ENCODE measurements at places on chromosomes 4 and X.
A peak's percentile ranks its signal among the peaks of the same experiment; 100 is the strongest.

GRCh38 chr4:29311247-29311646 lies 1408.9 kb upstream of the PCDH7 start:
- DNase-seq: peak; percentile 12

DNA sequence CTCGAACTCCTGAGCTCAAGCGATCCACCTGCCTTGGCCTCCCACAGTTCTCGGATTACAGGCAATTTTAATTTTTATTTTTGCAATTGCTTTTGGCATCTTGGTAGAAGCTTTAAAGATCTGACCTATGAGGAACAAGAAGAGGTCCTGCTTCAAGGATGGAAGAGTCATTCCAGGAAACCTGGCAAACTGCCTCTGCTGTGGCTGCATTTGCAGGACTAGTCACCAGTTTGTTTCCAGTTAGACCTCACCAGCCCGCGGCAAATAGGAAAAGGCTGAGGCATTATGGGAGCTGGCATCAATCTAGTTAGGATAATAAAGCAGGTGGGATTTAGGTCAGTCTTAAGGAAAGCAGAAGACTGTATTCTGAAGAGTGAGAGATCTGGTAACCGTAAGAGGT lies 51.9 kb upstream of the LAS1L start:
- DNase-seq: peak; percentile 22

DNA sequence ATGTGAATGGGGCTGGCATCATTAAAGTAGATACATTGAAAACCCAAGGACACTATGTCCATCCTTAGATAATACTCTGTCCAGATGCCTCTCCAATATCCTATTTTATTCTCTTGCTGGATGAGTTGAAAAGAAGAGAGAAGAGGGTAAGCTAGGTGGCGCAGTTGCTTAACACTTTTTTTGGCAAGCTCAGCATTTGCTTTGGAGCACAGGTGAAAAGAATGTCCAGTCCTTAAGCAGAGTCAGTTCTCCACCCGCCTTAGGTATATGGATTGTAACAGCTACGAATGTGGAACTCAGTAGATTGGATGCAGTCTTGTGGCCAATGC lies 208.4 kb downstream of the NWD2 start:
- DNase-seq: peak; percentile 63

DNA sequence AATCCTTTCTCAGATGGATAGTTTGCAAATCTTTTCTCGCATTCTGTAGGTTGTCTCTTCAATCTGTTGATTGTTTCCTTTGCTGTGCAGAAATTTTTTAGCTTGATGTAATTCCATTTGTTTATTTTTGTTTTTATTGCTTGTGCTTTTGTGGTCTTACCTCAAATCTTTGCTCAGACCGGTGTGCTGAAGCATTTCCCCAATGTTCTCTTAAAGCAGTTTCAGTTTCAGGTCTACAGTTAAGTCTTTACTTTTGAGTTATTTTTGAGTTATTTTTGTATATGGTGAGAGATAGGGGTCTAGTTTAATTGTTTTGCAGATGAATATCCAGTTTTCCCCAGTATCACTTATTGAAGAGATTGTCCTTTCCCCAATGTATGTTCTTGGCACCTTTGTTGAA lies 18.2 kb upstream of the SLC25A14 start:
- no peak for DNase-seq

DNA sequence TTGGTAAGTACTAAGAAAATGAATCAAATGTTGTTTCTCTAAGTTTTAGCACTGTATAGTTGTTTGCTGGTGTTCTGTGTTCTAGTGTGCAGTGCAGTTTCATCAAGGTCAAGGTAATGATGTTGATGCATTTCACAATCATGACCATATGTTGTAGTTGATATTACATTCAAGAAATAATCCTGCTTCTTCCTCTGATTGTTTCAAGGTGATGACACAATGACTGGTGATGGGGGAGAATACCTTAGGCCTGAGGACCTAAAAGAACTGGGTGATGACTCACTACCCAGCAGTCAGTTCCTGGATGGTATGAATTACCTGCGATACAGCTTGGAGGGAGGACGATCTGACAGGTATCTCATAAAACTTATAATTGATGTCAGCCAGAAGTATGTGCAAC lies 261.6 kb downstream of the ANK2 start:
- no peak for DNase-seq

DNA sequence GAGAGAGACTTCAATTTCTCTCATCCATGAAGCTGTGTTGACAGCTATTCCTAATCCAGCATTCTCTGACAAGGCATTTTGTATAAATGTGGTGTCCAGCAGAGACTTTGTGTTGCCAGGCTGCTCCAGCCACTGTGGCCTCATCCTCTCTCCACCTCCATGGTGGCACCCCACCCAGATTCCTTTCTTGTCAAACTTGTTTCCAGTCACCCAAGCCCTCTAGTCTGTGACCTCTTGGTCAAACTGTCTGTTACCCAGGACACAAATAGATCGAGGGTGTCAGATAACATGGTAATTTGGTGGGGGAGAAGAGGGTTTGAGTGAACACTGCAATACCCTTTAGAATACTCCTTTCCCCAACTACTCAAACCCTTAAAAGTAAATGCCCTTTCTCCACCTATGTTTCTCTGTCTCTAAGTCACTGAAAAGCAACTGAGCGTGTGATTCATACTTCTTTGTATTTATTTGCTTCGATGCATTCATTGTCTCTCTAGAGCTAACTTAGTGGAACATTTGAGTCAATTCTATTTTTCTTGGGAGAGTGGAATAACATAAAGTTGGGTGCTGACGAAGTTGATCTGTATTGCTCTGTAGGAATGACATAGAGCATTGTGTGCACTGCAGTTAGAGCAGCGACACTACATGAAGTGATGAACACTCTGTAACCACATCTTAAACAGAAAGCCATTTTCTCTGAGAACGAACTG lies 13.7 kb downstream of the PITX2 start:
- no peak for DNase-seq

DNA sequence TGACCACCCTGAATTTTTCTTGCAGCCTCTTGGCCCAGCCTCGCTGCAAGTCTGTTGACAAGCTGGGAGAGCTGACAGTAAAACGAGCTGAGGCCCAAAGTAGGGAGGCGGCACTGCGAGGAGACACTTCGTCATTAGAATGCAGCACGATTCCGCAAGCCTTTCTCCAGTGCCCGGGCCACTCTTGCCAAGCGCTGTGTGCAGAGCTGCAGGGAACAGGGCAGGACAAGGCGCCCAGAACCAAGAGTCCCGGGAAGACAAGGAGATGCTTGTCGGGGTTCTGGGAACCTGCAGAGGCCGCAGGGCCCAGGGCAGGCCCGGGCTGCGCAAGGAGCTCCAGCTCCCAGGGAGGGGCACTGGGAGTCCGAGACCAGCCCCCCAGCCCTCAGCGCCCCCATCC lies 187.1 kb downstream of the BCOR start:
- no peak for DNase-seq

- DNase-seq: no peak
These were observed 29.0 kb upstream of the RAP1GDS1 start for GRCh38 chr4:98232202-98232601.

GRCh38 chrX:111339212-111339611 lies 68.9 kb upstream of the CAPN6 start:
- no peak for DNase-seq

Data from astrocyte (in vitro differentiated cells and primary cell).